Mucosa of gallbladder (tissue), 1 donor: ENCODE measurements at places on chromosomes 2 and 18.

DNA sequence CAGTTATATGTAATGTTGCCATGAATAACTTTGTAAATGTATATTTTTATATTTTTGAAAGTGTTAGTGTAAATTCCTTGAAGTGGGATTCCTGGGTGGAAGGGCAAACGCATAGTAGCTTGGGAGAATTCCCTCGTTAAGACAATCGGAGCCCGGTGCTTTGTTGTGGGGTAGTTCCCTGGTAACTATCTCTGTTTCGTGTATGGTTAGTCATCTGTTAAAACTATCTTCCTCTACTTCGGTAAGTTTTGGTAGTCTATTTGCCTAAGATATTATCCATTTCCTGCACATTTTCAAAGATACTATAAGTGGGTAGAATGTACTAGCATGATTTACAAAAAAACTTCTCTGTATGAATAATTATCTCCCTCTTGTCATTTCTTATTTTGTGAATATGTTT is 113.8 kb upstream of the NRXN1 start:
- no peak for DNase-seq

- DNase-seq = no peak
These were observed 212.5 kb downstream of the ZFP36L2 start for GRCh38 chr2:43013821-43014345.

DNA sequence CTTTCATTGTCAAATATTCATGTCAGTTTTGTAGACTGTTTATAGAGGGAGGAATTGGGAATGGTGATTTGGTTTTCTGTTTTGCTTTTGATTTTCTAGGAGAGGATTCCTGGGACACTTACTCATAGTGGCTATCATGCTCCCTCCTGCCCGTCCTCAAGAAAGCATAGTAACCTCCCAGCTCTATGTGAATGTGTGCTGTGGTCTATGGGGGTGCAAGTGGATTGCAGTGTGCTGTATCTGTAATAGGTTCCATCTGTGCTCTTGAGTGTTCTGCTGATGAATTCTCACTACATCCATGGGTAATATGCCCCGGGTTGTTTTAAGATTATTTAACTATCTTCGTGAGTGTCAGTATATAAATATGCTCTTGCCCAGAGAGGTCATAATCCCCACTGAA is 811.3 kb downstream of the CNTNAP5 start:
- no peak for DNase-seq

DNA sequence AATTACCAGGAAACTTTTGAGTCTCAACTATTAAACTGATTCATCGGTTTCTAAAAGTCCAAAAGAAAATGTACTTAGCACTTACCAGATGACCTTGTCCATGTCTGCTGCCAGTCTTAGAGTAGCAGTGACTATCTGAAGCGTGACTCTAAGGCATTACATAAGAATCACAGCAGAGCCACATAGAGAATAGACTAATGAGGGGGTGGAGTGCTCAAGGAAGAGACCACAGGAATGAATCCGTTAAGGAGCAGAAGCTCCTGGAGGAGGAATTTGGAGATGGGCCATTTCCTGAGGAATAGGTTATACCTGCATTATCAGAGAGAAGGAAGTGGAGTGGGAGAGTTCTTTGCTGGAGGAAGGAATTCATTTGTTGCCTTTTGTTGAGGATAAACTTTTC is 116.0 kb downstream of the MAP3K20 start:
- DNase-seq = no peak

DNA sequence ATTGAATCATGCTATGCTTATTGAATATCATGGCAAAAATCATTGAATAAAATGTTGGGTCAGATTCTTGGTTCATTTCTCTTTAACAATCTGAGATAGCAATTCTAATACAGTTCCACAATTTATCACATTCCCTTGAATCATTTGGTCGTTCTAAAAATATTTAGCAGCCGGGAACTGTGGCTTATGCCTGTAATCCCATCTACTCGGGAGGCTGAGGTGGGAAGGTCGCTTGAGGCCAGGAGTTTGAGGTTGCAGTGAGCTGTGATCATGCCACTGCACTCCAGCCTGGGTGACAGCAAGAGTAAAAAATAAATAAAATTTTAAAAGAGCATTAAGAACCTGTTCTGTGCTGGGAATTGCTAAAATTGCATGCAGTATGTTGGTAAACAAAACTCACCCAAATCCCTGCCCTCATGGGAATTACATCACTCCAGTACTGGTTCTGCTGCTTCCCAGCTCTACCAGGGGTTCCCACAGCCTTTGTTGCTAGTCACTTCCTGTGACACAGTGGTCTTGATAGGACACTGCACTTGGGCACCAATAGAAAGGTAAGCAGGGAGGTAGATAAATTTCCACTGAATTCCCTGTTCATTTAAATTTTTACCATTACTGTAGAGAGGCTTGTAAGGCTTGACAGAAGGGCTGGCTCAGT is 200.4 kb downstream of the CTNNA2 start:
- no peak for DNase-seq

- DNase-seq = no peak
These were observed 60.1 kb downstream of the ABCG8 start for GRCh38 chr2:43898838-43899346.

DNA sequence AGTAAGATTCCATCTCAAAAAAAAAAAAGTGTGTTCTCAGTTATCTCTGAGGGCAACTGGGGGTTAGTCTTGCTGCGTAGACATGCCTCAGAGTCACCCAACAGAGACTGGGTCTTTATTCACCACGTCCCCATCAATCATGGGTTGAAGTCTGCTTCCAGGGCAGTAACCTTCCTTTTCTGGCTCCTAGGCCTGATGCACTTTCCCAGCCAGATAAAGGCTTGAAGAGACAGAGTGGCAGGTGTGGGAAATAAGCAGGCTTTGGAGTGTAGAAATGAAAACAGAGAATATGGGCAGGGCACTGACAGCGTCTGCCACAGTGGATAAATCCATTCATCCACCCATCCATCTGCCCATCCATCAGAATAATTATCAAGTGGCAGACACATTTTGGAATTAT is 134.1 kb upstream of the LGALSL start:
- DNase-seq = no peak

- DNase-seq = no peak
These were observed 35.6 kb upstream of the FBXO11 start for GRCh38 chr2:47941936-47942335.
